Sigmoid colon (tissue), 7 donors: ENCODE measurements at places on chromosomes 11 and 22.

- DNase-seq, result no peak
Measured at GRCh38 chr11:17516551-17517150, 27.6 kb downstream of the USH1C start.

DNA sequence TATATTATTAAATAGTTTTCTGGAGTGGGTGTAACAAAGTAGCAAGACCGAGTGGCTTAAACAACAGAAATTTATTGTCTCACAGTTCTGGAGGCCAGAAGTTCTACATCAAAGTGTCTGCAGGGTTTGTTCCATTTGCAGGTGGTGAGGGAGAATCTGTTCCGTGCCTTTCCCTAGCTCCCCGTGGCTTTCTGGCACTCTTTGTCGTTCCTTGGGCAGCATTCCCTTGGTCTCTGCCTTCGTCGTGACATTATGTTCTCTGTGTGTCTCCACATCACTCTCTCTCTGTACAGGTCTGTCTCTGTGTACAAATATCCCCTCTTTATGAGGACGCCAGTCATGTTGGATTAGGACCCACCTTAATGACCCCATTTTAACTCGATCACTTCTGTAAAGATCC, 38.2 kb downstream of the LDLRAD3 start:
- no peak for DNase-seq

- no peak for DNase-seq
Measured at GRCh38 chr11:120898568-120898967, 125.3 kb upstream of the TBCEL start.

- no peak for DNase-seq
Measured at GRCh38 chr22:23193196-23193827, 13.0 kb downstream of the BCR start.

DNA sequence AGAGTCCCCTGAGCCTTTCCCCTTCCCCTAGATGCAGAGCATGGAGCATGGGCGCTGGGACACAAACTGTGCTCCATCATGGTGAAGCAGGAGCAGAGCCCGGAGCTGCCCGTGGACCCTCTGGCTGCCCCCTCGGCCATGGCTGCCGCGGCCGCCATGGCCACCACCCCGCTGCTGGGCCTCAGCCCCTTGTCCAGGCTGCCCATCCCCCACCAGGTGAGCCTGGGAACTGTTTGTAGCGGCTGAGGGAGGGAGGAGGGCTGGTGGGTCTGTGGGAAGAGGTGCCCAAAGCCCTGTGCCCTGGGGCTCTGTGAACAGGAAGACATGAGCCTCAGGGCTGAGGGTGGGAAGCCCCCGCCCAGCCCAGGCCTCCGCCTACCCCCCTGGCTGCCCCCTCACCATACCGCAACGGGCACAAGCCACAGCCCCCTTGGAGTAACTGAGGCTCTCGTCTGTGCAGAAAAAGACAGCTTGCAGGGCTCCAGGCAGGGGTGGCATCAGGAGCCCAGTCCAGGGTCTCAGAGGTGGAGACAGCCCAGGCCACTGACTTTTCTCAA, 30.4 kb downstream of the CREB3L1 start:
- no peak for DNase-seq

GRCh38 chr22:40509401-40510134, 127.0 kb downstream of the MRTFA start:
- peak; percentile 86 for DNase-seq

DNA sequence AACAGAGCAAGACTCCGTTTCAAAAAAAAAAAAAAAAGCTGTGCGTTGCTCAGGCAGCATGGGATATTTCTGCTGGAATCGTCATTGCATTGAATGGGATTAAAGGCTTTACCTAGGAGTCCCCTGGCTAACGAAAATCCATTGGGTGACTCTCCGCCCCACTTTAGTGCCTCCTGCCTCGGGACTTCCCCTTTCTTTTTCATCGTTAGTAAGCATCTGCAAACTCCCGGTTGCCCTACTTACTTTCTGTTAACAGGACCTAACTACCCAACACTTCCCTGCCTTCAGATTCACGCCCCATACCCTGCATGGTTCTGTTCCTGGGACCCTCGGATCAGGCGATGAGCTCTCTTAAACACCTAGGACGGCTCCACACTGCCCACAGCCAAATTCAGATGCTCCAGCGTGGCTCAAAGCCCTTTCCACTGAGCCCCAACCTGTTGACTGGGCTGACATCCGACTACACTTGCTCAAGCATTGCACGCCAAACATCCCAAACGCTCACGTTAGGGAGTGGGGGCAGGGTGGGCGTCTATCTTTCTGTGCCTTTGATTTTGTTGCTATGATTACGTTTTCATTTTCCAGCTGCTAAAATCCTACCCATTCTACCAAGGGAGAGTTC, 143.8 kb downstream of the ST3GAL4 start:
- peak; percentile 19 for DNase-seq

DNA sequence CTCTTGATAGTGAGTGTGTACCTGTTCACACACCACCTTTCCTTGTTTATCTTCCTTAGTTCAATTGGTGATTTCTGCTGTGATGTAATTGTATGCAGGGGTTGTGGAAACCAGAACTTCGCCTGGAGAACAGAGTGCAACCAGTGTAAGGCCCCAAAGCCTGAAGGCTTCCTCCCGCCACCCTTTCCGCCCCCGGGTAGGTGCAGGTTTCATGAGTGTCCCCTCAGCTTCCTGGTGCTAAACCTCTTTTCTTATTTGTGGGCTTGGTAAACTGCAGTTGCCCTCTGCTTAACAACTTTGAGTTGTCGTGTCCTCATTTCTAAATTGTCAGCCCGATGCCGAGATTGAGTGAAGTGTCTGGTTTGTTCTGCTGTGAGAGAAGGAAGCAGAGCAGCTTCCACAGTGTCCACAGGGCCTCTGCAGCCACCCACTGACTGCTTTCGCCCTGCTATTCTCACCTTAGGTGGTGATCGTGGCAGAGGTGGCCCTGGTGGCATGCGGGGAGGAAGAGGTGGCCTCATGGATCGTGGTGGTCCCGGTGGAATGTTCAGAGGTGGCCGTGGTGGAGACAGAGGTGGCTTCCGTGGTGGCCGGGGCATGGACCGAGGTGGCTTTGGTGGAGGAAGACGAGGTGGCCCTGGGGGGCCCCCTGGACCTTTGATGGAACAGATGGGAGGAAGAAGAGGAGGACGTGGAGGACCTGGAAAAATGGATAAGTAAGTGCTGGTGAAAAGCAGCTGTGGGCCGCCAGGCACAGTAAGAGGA, 7.1 kb upstream of the GAS2L1 start:
- no peak for DNase-seq

GRCh38 chr11:62105667-62106191, 18.1 kb upstream of the INCENP start:
- DNase-seq, result no peak

- no peak for DNase-seq
Measured at GRCh38 chr11:43952401-43953342, 10.2 kb downstream of the C11orf96 start.

GRCh38 chr22:43852573-43853327, 9.6 kb downstream of the SULT4A1 start:
- peak; percentile 62 for DNase-seq

- DNase-seq, result no peak
Measured at GRCh38 chr11:74980634-74981033, 8.1 kb upstream of the NEU3 start.

DNA sequence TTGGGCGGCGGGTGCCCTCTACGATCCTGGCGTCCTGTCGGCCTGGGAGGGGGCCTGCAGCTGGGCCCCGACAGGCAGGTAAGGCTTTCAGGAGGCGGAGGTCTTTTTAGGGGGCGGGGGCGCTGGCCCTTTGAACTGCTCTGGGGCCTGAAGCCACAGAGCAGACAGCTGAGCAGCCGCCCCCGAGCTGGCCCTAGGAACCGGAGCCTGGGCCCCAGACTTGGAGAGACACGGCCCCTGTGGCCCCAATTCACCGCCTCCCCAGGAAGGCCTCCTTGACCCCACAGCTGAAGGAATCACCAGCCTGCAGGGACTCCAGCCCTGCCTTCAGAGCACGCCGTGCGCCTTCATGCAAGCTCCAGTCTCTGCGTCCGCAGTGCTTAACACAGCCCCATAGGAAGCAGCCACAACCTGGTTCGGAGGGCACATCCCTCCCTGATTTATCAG, 618 bp upstream of the CERK start:
- DNase-seq, result no peak

- DNase-seq, result peak; percentile 90
Measured at GRCh38 chr11:118916842-118917388, 8.8 kb downstream of the BCL9L start.

DNA sequence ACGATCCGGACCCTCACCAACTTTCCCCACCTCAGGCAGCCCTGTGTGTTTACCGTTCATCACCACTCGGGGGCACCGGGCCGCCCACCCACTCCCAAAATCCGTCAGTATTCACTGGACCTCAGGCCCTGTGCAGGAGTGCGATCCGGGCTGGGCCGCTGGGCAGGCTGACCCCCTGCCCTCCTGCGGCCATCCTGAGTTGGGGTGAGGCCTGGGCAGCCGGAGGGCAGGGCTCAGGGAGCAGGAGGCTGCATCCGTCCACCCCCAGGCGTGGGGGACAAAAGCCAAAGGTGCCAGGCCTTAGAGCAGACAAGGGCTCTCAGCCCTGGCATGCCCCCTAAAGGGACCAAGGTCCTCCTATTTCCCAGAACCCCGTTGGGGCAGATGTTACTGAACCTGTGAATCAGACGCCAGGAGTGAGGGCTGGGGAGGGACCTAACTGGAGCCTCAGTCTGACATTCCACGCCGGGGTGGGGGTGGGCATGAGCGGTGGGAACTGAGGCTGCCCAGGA, 16.8 kb upstream of the TMEM191C start:
- DNase-seq, result peak; percentile 40

DNA sequence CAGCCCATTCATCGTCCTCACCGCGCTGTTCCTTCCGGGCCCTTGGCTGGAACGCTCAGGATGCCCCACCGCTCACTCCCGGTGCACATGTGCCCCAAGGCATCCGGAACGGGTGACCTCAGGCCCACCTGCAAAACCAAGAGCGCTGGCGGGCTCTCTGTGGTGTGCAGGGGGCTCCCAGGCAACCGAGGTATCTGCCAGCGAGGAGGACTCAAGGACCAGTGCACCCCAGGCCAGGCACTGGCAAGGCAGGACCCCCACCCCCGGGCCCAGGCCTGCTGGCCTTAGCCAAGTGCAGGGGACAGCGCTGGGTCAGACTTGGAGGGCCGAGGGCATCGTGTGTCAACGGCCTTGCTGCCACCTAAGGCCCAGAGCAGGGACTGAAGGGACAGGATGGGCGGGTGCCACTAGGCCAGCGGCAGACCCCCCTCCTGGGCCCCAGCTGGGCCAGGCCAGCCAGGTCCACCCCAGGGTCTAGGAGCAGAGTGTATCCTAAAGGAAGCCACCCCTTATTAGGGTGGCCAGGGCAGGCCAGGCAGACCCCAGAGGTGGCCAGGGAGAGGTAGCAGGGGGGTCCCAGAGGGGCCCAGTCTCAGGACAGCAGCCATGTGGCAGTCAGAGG, 8.5 kb downstream of the TNNT3 start:
- DNase-seq, result no peak

- DNase-seq, result no peak
Measured at GRCh38 chr11:37727371-37727770, 1129.3 kb upstream of the RAG2 start.

DNA sequence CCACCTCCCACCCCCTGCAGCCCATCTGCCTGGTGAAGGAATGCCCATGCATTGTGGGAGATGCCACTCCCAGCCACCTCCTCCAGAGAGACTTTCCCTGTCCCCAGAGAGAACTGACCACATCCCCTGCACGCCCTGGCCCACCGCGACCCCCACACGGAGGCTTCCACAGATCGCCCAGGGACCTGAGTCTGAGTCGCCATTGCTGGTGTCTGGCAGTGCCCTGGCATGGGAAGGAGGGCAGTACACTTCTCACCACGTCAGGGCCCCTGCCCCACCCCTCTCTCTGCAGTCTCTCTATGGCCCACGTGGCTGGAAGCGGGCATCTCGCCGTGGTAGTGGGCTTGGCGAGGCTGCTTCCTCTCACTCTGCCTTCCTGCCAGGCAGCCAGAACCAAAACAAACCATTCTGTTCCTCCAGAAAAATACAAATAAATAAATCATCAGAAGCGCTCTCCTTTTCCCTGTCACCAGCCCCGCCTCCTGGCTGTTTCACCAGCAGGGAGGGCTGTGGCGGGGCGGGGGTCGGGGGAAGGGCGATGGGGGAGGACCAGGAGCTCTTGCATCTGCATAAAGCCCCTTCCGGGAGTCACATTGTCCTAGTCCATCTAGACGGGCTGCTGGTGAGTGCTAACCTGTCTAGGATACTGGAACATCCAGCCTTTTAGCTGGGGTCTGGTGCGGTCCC, 20.9 kb downstream of the SHISAL1 start:
- no peak for DNase-seq

DNA sequence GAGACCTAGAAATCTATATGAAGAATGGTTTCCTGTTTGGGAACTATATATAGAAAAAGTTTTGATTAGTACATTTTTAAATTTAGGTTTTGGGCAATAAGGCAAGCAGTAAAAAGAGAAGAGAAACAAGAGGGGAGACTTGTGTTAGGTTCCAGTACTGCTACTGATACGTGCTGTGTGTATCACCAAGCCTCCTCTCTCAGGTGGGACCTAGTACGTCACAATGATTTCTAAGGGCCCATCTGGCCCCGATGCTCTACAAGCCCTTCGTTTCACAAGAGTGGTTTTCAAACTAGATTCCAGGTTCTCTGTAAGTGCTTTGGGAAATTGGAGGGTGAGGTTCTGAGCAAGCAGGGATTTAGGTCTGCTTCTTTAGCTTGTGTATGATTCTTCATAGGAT, 39.2 kb downstream of the USP35 start:
- no peak for DNase-seq

GRCh38 chr11:93196816-93197379, 893 bp downstream of the SLC36A4 start:
- DNase-seq, result no peak

DNA sequence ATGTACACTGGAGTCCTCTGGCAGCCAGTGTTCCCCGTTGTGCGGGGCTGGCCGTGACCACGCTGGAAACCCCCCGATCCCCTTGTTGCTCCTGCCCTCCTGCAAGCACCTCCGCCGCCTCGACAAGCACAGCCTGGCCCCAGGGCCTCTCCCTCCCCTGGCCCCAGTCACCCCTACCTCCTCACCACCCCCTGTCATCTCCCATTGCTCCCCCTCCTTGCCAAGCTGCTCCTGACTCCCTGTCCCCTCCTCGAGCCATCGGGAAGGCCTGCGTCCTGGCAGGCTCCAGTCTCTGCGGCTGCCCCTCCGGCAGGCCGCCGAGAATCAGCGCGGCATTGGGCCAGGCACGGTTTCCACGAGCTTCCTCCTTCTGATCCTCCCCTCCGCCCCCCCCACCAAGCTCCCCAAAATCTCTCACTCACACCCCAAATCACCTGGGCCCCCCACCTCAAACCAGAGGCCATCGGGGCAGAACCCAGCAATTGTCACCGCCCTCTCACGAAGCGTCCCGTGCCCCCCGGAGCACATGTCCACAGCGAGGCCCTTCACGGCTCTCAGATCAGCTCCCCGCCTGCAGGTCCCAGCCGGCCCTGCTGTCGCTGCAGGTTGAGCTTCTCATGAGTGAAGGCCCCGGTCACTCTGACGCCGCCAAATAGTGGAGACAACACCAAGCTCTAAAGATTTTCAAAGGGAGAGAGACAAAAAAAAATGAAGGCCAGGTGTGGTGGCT, 5.7 kb upstream of the LSP1 start:
- no peak for DNase-seq
